A673 (cell line): ENCODE measurements at places on chromosomes 11 and 22.
A peak's percentile ranks its signal among the peaks of the same experiment; 100 is the strongest.

DNA sequence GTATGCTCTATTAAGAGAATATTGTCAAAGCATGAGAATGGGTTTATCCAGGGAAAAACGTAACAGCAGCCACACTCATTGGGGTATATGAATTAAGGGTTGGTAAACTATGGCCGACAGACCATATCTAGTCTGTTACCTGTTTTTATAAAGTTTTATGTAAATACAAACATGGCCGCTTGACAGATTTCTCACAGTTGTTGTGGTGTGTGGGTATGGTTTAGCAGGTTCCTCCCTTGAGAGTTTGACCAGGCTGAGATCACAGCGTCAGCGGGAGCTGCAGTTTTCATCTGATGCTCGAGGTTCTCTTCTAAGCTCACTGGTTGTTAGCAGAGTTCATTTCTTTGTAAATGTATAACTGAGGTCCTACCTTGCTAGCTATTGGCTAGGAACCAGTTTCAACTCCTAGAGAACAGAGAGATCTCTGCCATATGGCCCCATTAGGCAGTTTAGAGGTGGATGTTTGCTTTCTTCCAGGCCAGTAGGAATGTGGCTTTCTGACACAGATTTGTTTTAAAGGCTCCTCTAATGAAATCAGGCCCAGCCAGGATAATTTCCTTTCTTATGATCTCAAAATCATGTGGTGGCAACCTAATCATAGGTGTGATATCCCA, 45.5 kb upstream of the GRIK4 start:
- DNase-seq, result no peak

- no peak for DNase-seq
Measured at GRCh38 chr11:45384711-45385241, 98.6 kb upstream of the SYT13 start.

DNA sequence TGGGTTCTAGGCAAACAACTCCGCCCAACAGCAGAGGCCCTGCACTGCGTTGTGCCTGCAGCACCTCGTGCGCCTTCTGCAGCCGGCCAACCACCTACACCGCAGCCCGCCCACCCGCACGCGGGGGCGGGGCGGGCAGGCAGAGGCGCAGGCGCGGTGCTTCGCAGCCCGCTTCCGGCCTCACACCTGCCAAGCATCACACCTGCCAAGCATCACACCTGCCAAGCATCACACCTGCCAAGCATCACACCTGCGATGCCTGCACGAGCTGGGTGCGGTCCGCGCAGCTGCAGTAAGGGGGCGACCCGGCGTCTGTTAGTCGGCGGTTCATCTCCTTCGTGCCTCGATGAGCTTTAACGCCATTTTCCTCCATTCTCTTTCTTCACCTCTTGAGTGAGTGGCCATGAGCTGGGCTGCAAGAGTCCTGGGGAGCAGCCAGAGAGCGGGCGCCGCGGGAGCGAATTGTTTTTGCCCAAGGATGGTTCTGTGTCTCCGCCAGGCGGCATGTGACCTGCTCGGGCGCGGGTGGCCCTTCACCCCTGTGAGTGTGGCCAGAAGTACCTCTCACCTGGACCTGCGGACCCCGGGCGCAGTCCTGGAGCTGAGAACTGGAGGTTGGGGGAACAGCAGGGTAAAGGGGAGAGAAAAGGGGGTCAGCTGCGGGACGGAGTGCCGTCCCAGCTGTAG, at the start of gene LDHAL6A:
TSS of gene LDHAL6A (plus strand) at position 171 of the 687 bp plus-strand sequence. CDS start 825 bp downstream, outside the sequence.
- no peak for DNase-seq

- no peak for DNase-seq
Measured at GRCh38 chr22:27875951-27876350, 43.1 kb downstream of the PITPNB start.

DNA sequence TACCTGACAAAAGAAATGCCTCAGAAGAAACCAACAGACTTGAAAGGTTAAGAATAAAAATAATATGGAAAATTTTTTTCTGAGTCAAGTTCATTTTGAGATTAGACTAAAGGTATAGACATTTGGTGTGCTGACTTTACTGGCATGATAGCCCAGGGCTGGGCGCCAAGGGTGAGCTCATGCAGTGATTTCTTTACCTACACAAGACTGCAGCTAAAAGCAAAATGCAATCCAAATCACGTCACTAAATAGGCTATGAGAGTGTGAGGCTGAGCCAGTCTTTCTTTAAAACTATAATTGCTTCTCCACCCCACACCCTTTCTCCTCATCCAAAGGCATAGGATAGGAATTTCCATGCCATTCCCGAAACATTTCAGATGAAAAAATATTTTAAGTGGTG, 196.5 kb downstream of the FAM76B start:
- no peak for DNase-seq

- peak; percentile 51 for DNase-seq
Measured at GRCh38 chr11:13364388-13364787, 86.8 kb downstream of the BMAL1 start.
